Brain (organoid and tissue), 16 donors: ENCODE measurements at places on chromosomes 3 and 15.

DNA sequence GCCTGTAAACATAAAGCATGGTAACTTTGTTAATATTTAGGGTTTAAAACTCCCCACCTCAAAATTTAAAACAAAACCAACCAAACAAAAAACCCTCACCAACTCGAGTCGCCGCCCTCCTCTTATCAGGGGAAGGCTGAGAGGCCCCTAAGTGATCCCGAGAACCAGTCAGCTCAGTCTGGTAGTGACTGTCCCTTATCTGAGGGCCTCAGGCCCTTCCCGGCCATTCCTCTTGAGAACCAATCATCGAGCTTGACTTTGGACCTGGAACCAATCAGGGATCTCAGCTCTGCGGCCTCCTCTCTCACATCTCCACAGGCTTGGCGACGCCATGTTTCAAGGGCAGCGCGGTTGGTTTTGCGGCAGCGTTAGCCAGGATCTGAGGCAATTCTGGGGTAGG is at the start of gene TERB2:
Gene TERB2, plus strand, starts transcription at position 300 of the 400 bp plus-strand sequence. Its CDS starts 32 bp downstream, at position 332.
- DNase-seq: no peak

- DNase-seq: no peak
Observed at GRCh38 chr3:37466660-37467359, 292.4 kb upstream of the LRRFIP2 start.

DNA sequence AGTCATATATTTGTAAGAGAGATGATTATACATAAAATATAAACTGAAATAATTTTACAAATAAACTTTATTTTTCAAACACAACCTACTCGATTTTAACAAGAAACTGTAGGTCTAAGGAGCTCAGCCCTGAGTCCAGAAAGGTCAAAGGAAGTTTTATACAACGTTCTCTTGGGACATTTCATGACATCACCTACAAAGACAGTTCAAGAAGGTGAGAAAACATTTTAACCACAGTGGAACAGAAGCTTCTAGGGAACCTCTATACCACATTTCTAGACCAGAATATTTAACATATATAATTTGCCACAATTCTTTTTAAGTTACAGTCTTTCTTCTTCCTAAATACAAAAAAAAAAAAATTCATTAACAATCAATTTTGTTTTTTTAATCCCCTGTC is 40.1 kb downstream of the CBLB start:
- no peak for DNase-seq

DNA sequence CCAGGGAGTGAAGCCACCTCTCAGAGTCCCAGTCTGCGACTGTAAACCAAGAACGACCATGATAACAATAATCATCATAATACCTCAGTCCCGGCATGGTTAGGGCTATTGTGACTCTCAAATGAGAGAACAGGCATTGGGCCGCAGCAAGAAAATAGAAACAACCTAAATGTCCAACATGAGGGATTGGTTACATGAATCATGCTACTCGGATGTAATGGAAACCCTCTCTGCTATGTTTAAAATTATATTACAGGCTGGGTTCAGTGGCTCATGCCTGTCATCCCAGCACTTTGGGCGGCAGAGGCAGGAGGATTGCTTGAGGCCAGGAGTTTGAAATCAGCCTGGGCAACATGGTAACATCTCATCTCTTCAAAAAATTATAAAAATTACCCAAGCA is 2.8 kb downstream of the CPN2 start:
- no peak for DNase-seq

DNA sequence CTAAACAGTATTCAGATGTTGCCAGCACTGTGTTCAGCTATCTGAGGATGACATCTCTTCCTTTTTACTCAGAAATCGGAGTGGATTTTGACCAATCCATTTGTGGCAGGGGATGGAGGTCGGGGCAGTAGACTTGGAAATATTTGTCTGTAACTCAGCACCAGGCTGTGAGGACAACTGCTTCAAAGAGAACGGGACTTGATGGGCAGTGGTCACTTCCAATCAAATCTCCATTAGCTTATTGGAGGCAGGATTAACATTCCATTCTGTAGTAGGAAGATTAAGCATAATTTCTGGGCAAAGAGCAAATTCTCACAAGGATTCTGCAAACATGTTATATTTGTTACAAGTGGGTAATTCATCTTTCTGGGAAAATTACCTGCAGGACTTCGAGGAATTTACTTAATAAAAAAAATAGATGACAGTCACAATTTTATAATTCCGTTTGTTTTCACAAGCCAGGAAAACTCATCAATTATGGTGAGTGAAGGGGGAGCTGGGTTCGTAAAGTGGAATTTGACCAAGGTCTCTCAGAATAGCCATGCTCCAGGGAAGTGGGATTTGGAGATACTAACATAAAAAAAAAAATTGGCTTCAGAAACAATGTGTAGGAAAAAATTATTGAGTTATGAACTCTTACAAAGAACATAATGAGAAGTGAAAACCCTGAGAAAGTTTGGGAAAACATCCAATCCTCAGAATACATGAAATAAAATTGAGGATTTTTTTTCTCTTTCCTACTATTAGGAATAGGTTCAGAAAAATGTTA is 18.1 kb downstream of the CRABP1 start:
- no peak for DNase-seq

DNA sequence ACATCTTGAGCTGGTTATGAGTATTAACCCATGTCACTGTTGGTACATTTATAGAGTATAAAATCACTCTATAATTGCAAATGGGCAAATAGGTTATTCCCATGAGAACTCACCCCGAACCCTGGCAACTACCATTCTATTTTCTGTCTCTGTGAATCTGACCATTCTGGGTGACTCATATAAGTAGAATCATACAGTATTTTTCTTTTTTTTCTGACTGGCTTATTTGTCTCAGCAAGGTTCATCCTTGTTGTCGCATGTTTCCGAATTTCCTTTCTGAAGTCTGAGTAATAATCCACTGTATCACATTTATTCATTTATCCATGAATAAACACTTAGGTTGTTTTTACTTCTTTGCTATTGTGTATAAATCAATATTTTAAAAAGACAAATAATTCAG is 59.9 kb upstream of the CHRM5 start:
- no peak for DNase-seq

DNA sequence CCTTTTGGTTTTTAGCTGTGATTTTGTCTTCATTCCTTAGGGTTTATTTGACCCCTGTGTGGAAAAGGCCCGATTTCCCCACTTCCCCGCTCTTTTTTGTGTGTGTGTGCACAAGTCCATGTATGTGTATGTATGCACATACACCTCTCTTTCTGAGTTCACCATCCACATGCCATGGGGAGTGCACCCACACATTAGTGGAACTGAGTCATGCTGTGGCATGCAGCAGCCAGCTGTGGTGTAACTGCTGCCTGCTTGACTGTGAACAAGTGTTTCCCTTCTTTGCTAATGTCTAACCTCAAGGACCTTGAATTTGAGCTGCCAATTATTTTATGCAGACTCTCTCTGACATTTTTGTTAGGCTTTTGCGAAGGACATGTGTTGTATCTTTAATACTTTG is 434.9 kb upstream of the TPM1 start:
- no peak for DNase-seq

- DNase-seq: no peak
Observed at GRCh38 chr15:95371664-95372063, 958.8 kb upstream of the NR2F2 start.

DNA sequence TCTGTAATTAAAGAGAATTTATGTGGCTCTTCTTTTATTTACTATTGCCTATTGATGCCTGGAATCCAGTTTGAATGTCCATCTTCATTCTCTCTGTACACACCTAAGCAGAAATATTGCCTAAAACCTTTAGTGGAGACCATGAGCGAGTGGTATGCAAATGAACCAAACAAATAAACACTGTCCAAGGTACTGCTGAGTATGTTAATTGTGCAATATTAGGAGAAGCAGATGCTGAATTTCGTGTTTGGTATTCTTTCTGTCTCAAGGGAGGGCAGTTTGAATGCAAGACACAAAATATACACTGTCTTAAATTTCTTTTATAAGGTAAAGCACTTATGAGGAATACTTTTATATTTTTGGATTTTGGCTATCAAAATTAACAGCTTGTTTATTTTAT is 440.9 kb downstream of the RBMS3 start:
- DNase-seq: no peak

DNA sequence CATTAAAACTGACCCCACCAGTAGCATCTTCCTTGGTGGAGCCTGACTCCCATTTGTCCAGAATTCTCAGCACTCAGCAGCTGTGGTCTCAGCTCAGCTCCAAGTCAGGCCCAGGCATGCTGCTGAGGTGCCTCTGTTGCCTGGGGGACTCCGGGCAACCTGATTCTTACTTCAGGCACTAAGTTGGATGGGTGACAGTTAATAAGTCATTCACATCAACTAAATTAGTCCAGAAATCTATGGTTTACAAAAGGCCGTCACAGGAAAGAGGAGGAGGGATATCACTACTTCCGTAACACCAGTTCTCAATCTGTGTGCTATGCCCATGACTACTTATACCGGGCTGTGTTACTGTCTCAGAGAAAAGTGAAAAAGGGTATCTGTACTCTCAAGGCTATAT is 310.2 kb downstream of the SATB1 start:
- no peak for DNase-seq

GRCh38 chr3:122562923-122563716 is 980 bp downstream of the PARP9 start:
- DNase-seq: no peak

GRCh38 chr3:86814918-86815655 is 175.9 kb downstream of the VGLL3 start:
- DNase-seq: no peak

DNA sequence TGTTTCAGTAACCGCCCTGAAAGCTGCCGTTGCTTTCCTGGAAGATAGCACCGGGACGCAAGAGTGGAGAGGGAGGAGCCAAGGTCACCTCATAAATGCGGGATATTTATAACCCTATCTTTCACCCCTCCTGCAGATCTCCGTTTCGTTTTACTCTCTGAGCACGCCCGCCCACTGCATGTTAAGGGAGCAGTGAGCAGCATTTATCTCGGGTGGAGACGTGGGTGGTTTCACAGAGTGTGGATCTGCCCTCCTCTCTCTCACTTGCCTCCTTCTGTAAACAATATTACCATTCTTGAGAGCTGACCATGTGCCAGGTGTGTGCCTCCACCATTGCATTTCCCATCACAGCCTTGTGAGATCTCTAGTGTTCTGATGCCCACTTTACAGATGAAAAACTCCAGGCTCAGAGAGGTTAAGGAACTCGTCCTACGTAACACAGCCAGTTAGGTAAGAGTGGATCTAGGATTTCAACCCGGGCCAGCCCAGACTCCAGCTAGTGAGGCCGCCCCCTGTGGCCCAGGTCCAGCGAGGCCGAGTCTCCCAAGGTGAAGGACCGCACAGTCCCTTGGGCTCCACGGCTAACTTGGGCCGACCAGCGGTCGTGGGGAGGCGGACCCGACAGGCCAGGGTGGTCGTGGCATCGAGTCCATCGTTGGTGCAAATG is 16.9 kb upstream of the SEMA4B start:
- no peak for DNase-seq

DNA sequence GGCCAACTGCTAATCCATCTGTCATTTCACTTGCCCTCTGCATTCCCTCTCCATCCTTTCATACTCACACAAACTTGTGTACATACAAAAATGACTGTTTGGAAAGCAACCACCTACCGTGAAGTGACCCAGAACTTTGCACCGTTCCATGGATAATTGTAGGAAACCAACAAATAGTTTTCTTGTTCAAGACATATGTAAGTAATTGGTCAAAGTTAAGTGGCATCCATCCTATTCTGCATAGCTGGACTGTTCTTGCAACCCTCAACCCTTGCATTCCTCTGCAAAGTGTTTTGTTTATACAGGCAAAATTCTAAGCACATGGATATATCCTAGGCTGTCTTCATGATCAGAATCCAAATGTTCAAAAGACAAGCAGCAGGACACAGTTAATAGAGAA is 592.5 kb downstream of the MECOM start:
- DNase-seq: no peak

GRCh38 chr3:187734841-187735240 is 10.4 kb downstream of the BCL6 start:
- no peak for DNase-seq

- DNase-seq: peak; percentile 72
Observed at GRCh38 chr3:127544192-127544802, 46.2 kb downstream of the TPRA1 start.

GRCh38 chr3:186746008-186746407 is 28.8 kb downstream of the KNG1 start:
- no peak for DNase-seq

DNA sequence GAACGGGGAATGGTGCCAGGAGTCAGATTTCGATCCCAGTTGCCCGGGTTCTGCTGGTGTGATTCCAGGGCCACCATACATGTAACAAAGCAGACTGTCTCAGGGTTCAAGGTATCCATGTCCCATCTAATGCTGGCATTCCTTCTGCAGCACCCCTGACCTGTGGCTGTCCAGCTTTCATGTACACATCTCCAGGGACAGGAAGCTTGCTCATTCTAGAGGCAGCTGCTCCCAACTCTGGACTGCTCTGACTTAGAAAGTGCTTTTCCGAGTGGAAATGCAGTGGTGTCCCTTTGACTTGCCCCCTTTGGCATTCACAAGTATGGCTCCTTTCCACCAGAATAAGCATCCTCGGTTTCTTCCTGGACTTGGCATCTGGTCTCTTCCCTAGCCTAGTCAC is 30.9 kb downstream of the PML start:
- DNase-seq: no peak

DNA sequence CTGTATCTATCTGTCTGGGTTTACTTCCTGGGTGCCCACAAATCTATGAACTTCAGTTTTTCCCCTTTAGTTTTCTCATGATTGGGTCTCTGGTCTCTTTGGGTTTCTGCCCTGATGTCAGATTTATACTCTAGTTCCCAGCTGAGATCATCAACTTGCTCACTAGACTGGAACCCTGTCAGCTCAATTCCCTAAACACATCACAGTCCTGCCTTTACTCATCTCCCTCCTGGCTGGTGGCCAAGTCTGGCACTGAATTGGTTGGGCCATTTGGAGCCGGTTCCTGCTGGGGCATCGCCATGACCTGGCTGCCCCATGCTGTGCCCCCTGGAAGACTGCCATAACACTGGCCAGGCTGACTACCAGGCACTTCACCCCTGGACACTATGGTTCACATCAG is 345.3 kb downstream of the CHST2 start:
- no peak for DNase-seq

DNA sequence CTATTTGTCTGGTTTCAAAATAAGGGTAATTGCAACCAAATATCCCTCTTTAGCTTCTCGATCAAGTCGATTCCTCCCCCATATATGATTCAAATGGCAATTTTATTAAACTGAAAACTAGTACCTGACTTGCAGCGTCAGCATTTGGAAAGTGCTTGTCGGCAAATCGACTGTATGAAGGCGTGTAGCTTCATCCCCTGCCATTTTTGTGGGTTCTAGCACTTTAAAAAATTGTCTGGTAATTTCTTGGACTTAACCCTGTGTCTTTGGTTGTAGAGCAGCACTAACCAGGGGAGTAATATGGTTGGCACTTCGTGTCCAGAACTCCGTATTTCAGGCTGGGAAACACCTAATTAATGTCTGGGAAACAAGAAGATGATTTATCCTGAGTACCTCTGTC is 573 bp downstream of the MME start:
- DNase-seq: peak; percentile 14

GRCh38 chr15:35126236-35126635 is 41.1 kb upstream of the NANOGP8 start:
- no peak for DNase-seq

DNA sequence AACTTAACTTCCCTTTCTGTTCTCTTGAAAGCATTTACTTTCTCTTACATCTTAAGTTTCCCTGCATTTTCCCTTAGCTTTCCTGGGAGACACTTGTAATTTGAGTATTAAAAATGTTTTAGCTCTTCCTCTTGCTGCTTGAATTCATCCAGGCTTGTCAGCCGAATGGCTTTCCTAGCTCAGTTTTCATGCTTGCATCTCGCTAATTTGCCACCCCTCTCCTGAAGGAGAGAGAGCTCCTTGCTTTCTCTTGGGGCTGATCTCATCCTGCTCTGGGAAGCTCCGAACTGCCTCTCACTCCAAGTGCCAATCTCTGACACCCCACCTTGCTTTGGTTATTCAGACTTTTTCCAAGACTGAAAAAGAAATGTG is 374.6 kb upstream of the TBL1XR1 start:
- DNase-seq: no peak
